ENCODE measurements at places on chromosomes 5 and 9. TPM values are rescaled to one million over a fixed set of nuclear protein-coding genes. Genes with fewer than 3 reads are reported as not detected.

GRCh38 chr9:76887003-76887821, 18.7 kb downstream of the PRUNE2 start:
- H3K4me1 ChIP-seq, result peaks cover 3% of the 10 kb centered on the region
- peak; percentile 41 for DNase-seq
- H3K27me3 ChIP-seq, result peaks cover 4% of the 10 kb centered on the region
- H3K4me3 ChIP-seq, result peak overlapping the region; percentile 45
- no peaks in the 10 kb centered on the region for H3K36me3 ChIP-seq

The THG1L gene
- 27.9 TPM for total RNA-seq

DNA sequence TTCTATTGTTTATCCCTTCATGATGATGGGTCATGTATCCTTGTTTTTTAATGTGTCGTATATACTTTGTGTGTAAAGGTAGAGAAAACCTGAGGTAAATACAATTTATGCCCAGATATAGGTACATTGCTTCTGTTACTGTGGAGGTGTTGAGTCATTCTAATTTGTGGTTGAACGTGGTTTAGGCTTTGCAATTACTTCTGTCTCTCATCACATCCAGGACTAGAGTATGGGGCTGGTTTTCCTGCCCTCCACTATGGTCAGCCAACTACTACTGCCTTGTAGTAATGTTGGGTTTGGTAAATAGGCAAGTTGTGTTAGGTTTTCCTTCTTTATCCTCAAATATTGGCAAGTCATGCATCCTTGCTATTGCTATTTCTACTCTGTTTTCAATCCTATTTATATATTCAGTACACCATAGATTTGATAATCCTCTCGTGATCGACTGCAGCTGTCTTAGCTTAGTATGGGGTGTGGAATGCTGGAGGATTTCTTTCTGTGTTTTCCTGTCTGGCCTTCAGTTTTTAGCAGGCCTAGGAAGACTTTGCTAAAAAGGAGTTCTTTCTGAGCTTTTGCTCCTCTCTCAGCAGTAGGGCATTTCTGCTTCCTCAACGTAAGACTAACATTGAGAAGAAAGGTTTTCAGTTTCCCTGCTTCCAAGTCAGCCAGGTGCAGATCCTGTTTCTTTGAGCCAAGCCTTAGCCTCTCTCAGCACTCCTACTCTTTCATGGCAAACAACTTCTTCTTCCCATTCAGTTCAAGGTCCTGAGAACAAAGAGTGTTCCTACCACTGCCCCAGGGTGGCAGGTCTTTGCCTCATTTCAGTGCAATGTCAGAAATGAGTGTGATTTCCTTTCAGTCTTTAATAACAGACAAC, 844.4 kb upstream of the CDH18 start:
- H3K27ac ChIP-seq, result no peak overlapping the region
- no peaks in the 10 kb centered on the region for H3K27me3 ChIP-seq
- H3K36me3 ChIP-seq, result no peaks in the 10 kb centered on the region
- H3K4me1 ChIP-seq, result no peaks in the 10 kb centered on the region

GRCh38 chr9:126111556-126111955, 215.1 kb upstream of the MVB12B start:
- no peaks in the 10 kb centered on the region for H3K4me1 ChIP-seq
- no peak for DNase-seq
- H3K4me3 ChIP-seq, result no peak overlapping the region
- peaks cover 5% of the 10 kb centered on the region for H3K27me3 ChIP-seq
- H3K36me3 ChIP-seq, result no peaks in the 10 kb centered on the region

DNA sequence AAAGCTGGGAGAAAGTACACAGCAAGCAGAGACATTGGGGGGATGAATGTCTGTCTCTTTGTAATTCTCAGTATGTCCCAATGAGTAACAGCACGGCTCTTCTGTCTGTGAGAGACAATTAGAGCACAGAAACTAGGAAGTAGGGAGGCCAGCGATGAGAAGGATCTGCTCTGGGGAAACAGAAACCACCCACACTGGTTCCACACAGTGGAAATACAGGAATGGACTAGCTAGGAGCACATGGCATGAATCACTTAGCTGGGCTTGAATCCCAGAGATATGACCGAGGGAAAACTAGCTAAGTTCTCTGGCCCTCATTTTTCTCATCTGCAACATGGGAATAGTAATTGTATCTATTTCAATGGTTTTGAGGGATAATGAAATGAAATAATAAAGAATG, 895.9 kb downstream of the TLE4 start:
- no peaks in the 10 kb centered on the region for H3K27me3 ChIP-seq
- no peaks in the 10 kb centered on the region for H3K4me1 ChIP-seq
- H3K36me3 ChIP-seq, result no peaks in the 10 kb centered on the region

- H3K4me1 ChIP-seq, result no peaks in the 10 kb centered on the region
- no peak overlapping the region for H3K4me3 ChIP-seq
- no peak for DNase-seq
- H3K36me3 ChIP-seq, result no peaks in the 10 kb centered on the region
- H3K27ac ChIP-seq, result no peak overlapping the region
These were observed 145.9 kb downstream of the GABRB2 start for GRCh38 chr5:161400583-161400982.

Measured in osteoblast (primary cell).